LoVo (cell line): ENCODE measurements at places on chromosomes 11 and 22.

- DNase-seq: peak; percentile 41
Measured at GRCh38 chr22:42949159-42949558, 65.8 kb downstream of the PACSIN2 start.

DNA sequence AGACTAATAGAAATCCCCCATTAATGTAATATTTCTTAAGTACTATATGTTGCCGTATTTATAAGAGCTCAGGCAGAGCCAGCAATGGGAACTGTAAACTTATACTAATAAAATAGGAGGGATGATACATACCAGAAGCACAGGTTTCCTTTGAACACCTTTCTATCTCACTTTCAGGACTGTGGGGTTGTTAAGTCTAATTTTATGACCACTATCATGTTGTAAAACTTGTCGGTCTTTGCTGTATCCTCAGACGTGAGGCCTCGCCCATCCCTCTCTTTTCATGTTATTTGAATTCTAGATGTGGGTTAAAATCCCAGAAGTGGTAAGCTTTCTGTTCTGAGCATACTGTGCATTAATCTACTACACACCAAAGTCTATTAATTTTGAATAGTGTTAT, 1083.5 kb upstream of the TENM4 start:
- no peak for DNase-seq

DNA sequence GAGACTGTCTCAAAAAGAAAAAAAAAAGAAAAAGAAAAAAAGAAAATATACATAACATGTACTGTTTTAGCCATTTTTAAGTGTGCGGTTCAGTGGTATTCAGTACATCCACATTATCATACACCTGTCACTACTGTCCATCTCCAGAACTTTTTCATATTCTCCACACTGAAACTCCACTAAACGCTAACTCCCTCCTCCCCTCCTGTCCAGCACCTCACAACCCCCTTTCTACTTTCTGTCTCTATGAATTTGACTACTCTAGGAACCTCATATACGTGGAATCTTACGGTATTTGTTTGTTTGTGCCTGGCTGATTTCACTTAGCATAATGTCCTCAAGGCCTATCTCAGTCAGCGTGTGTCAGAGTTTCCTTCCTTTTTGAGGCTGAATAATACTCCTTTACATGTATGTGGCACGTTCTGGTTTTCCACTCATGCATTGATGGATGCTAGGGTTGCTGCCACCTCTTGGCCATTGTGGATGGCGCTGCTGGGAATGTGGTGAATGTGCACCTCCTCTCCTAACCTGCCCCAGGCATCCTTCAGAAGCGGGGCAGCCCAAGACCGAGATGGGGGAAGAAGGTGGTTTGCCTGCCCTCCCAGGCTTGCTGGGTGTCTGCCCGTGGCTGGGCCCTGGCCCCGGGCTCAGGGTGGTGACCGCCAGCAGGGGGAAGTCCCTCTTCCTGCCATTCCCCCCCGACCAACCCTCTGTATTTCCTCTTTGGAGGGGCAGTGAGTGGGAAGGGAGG, 60.5 kb downstream of the BCR start:
- DNase-seq: no peak

- no peak for DNase-seq
Measured at GRCh38 chr11:47510209-47510608, 42.7 kb downstream of the CELF1 start.

GRCh38 chr22:47777426-47777825, 1015.0 kb downstream of the TBC1D22A start:
- DNase-seq: no peak

DNA sequence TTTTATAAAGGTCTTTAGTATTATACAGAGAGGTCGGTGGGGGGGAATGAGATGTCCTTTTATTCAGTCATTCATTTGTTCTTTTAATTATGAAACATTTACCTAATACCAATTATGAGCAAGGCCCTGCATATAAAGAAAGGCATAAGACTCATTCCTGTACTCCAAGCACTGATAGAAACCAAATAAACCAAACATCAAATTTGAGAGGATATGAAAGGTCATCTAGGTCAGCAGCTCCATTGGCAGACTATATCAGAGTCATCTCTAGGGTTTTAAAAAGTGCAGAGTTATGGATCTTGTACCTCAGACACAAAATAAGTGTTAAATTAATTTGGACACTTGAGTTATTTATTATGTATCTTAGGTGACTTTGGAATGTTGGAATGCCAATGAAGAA, 71.5 kb downstream of the CASP12 start:
- no peak for DNase-seq

GRCh38 chr11:17921659-17922415, 91.0 kb downstream of the SERGEF start:
- no peak for DNase-seq

DNA sequence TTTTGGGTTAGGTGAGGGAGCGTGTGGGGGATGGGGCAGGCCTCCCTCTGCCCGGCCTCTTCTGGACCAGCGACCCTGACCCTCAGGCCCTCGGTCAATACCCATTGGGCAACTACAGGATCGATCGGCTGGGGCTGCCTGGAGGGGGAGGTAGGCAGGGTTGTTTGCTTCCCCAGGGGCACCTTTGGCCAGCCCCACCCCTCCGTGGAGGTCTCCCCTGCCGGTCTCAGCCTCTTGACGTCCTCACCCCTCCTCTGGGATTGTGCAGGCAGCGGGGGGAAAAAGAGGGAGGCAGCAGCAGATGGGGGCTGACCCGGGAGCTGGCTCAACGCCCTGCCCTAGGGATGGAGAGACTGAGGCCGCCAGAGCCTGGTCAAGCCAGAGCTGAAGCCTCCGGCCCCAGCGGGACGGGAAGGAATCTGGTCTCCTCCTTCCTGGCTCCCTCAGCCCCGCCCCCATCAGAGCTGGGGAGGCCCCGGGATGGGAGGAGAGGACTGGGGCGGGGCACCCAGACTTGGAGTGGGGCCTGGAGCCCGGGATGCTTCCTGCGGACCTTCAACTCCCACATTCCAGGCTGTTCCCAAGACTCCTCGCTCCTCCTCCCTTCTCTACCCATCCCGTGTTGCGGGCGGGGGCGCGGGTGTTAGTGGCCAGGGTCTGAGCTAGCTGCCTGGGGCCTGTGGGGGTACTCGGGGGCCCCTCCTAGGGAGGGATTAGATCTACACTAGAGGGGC, 14.4 kb upstream of the CDC42EP1 start:
- DNase-seq: peak; percentile 48

- DNase-seq: peak; percentile 19
Measured at GRCh38 chr22:23251445-23252093, 71.3 kb downstream of the BCR start.

GRCh38 chr11:32316858-32317642, 118.3 kb downstream of the WT1 start:
- DNase-seq: no peak

DNA sequence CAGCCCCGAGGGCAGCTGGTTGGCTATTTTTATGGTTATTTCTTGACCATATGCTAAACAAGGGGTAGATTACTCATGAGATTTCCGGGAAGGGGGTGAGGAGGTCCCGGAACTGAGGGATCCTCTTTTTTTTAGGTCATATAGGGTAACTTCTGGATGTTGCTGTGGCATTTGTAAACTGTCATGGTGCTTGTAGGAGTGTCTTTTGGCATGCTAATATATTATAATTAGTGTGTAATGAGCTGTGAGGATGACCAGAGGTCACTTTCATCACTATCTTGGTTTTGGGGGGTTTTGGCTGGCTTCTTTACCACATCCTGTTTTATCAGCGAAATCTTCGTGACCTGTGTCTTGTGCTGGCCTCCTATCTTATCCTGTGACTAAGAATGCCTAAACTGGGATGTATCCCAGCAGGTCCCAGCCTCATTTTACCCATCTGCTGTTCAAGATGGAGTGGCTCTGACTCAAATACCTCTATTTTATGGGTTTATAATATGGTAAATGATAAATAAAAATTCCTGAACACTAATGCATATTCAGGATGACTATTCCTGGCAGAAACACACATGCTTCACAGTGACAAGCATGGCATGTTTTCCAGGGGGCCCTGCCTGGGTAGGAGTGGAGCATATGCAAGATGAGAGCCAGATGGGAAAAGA, 11.2 kb downstream of the KREMEN1 start:
- no peak for DNase-seq

DNA sequence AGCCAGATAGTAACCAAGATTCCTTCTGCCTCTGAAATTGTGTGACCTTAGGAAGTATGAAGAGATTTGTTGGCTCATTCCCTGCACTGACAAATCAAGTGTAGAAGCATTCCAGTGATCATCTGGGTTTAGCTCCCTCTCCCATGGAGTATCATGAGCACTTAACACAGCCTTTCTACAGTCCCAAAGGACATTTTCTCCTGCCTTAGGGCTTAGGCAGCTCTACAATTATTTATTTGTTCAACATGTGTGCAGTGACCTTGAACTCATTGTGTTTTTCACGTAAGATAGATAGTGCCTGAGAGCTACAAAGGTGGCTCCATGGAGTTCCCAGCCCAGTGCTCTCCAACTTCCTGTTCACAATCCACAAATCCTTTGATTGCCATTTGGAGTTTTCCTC, 94.8 kb upstream of the FAT3 start:
- DNase-seq: no peak

DNA sequence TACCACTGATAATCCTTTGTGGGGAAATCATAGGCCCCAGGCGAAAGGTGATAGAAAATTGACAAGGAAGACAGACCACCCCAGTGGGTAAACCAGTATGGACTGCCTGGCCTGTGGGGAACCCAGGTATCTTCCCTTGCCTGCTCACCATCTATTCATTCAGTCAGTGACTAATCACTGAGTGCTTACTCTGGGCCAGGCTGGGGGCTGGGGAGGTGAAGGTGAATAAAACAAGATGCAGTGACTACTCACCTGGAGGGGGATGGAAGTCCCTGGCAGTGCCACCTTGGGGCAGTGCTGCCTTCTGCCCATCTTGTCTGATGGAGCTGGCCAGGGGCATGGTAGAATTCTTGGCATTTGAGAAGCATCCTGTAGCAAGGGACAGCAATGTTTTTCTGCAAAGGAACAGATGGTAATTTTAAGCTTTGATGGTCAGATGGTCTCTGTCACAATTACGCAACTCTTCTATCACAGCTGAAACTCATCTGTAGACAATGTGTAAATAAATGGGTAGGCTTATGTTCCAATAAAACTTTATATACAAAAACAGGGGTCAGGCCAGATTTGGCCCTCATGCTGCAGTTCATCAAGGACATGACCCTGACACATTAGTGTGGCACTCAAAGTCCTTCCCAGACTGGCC, 4.6 kb downstream of the ISX start:
- DNase-seq: no peak

GRCh38 chr11:60989093-60989650, 17.7 kb downstream of the CD6 start:
- no peak for DNase-seq

- no peak for DNase-seq
Measured at GRCh38 chr11:20626279-20626678, 26.9 kb downstream of the SLC6A5 start.

- DNase-seq: no peak
Measured at GRCh38 chr22:26568207-26568706, 21.7 kb downstream of the TPST2 start.
